ENCODE measurements at places on chromosomes 3 and 15. TPM values are rescaled to one million over a fixed set of nuclear protein-coding genes. Genes with fewer than 3 reads are reported as not detected.

Gene KCNH8
- under 0.01 TPM for total RNA-seq

Gene PDCD7
- 25.0 TPM for total RNA-seq

Gene SCN5A
- total RNA-seq: 6.5 TPM

Gene MAN2C1
- total RNA-seq: 102 TPM

Gene IGSF11
- total RNA-seq: not detected

Gene SAMD7
- not detected for total RNA-seq

Gene UPK1B
- not detected for total RNA-seq

Gene MST1R
- total RNA-seq: 0.34 TPM
